ENCODE measurements at places on chromosomes 6 and 20. TPM values are rescaled to one million over a fixed set of nuclear protein-coding genes. Genes with fewer than 3 reads are reported as not detected.
A peak's percentile ranks its signal among the peaks of the same experiment; 100 is the strongest.

The LBP gene
- polyA plus RNA-seq = not detected

The FAM162B gene
- polyA plus RNA-seq = not detected

The BCKDHB gene
- polyA plus RNA-seq = 28.0 TPM

The OLIG3 gene
- polyA plus RNA-seq = not detected

The CST2 gene
- polyA plus RNA-seq = not detected

DNA sequence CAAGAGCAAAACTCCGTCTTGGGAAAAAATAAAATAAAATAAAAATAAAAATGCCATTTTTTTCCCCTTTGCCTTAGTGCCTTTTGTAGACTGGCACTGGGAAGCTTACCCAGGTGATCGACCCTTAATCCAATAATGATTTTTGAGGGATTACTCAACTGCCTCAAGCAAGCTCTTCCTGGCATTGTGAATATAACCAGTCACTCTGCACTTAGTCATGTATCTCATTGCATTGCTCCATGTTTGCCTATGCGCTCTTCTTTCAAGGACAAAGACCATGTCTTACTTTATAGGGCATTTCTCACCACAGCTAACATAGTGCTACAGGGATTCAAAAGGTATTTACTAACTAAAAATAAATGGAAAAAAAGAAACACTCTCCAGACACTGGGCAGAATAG lies 13.0 kb downstream of the GFOD1 start:
- H3K27me3 ChIP-seq = peaks cover 2% of the 10 kb centered on the region
- H3K4me1 ChIP-seq = no peaks in the 10 kb centered on the region
- H3K36me3 ChIP-seq = no peaks in the 10 kb centered on the region

GRCh38 chr6:90859612-90860011 lies 272.7 kb upstream of the MAP3K7 start:
- H3K4me3 ChIP-seq = no peak overlapping the region
- H3K27ac ChIP-seq = no peak overlapping the region
- H3K27me3 ChIP-seq = no peaks in the 10 kb centered on the region
- no peak for DNase-seq
- no peaks in the 10 kb centered on the region for H3K4me1 ChIP-seq

GRCh38 chr6:163408352-163408991 lies 6.0 kb upstream of the QKI start:
- no peaks in the 10 kb centered on the region for H3K27me3 ChIP-seq
- no peaks in the 10 kb centered on the region for H3K36me3 ChIP-seq
- peaks cover 16% of the 10 kb centered on the region for H3K4me1 ChIP-seq
- H3K27ac ChIP-seq = no peak overlapping the region

- H3K4me3 ChIP-seq = no peak overlapping the region
- no peak overlapping the region for H3K27ac ChIP-seq
- no peak for DNase-seq
- H3K4me1 ChIP-seq = no peaks in the 10 kb centered on the region
- H3K27me3 ChIP-seq = no peaks in the 10 kb centered on the region
These were observed 38.7 kb downstream of the RGS17 start for GRCh38 chr6:153092082-153093013.

GRCh38 chr6:166106076-166106686 lies 61.5 kb downstream of the TBXT start:
- H3K27ac ChIP-seq = no peak overlapping the region
- H3K4me3 ChIP-seq = no peak overlapping the region
- H3K36me3 ChIP-seq = no peaks in the 10 kb centered on the region
- DNase-seq = peak; percentile 15

DNA sequence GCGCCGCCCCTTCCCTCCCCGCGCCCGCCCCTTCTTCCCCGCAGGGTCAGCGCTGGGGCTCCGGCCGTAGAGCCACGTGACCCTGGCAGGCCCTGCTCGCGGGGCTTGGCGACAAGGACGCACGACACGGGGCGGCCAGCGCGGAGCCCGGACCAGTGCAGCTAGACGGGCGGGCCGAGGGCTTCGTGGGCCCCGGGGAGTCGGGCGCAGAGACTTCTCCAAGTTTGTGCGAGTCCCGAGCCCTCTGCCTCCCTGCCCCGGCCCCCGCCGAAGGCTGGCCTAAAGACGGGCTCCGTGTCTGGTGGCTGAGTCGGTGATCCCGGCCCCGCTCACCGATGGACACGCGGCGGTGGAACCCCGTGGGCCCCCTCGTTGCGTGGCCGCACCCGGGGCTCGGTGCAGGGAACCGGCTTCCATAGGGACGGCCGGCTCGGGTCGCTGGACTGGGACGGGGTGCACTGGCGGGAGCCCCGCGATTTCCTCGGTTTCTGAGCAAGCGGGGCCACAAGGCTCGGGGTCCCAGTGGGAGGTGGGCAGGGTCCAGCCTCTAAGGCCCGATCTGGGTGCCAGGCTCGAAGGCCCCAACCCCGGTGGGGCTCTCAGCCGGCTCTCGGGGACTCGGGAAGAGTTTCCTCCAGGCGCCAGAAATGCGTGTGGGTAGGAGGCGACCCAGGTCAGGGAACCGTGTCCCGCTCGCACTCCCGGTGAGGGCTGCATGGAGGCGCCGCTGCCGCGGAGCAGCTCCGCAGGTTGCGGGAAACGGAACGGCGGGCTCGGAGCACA lies 452 bp upstream of the GATA5 start:
- H3K4me1 ChIP-seq = no peaks in the 10 kb centered on the region
- no peak overlapping the region for H3K4me3 ChIP-seq
- H3K27ac ChIP-seq = no peak overlapping the region
- DNase-seq = no peak
- H3K27me3 ChIP-seq = no peaks in the 10 kb centered on the region

DNA sequence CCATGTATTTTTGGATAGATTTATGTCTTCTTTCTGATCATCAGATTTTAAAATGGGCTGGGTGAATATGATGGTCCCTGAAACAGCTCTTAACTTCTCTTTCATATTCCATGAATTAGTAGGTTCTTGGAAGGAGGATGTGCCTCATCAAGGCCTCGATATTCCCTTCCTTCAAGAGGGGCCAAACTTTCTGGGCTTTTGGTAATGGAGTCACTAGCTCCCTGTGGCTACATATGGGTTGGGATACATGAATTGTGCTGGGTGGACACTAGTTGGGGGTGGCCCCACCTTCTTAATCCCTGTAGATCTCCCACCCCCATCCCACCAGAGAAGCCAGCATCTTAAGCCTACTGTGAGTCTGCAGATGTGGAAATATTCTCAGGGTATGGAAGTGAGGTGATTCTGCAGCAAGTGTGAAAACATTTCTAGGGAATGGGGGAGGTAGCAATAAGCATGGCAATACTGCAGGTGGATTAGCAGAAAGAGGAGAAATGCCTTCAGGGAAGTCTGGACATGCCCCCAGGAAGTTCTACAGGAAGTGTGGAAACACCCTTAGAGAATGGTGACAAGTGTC lies 2.2 kb downstream of the TP53INP2 start:
- no peak for DNase-seq
- peaks cover 22% of the 10 kb centered on the region for H3K4me1 ChIP-seq
- H3K27ac ChIP-seq = no peak overlapping the region
- no peaks in the 10 kb centered on the region for H3K27me3 ChIP-seq
- no peak overlapping the region for H3K4me3 ChIP-seq

- H3K4me3 ChIP-seq = peak overlapping the region; percentile 64
- no peak overlapping the region for H3K27ac ChIP-seq
- no peaks in the 10 kb centered on the region for H3K36me3 ChIP-seq
- peak; percentile 41 for DNase-seq
These were observed 12.7 kb upstream of the IFNGR1 start for GRCh38 chr6:137231895-137232294.

DNA sequence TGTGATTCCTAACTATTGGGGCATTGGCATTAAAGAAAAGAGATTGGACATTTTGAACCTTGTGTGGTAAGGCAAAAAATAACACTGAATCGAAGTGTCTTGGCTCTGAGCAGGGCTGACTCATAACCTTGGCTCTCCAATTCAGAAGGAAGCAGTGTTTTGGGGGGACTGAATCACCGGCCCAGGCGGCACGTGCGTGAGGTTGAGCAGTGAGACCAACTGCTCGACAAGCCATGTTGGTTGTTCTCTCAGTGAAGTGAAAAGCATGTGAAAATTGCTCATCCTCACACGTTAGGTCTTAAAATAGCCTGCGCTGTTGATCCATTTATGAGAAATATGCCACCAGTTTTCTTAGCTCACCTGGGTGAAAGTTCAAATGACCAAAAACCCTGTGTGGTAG lies 137.8 kb upstream of the SPACA1 start:
- H3K4me3 ChIP-seq = no peak overlapping the region
- DNase-seq = no peak
- no peak overlapping the region for H3K27ac ChIP-seq
- H3K4me1 ChIP-seq = peaks cover 4% of the 10 kb centered on the region

- DNase-seq = no peak
- no peaks in the 10 kb centered on the region for H3K4me1 ChIP-seq
- H3K27me3 ChIP-seq = peaks cover 3% of the 10 kb centered on the region
- H3K27ac ChIP-seq = no peak overlapping the region
- no peak overlapping the region for H3K4me3 ChIP-seq
- no peaks in the 10 kb centered on the region for H3K36me3 ChIP-seq
These were observed 7.3 kb upstream of the KCNG1 start for GRCh38 chr20:51029963-51030920.

DNA sequence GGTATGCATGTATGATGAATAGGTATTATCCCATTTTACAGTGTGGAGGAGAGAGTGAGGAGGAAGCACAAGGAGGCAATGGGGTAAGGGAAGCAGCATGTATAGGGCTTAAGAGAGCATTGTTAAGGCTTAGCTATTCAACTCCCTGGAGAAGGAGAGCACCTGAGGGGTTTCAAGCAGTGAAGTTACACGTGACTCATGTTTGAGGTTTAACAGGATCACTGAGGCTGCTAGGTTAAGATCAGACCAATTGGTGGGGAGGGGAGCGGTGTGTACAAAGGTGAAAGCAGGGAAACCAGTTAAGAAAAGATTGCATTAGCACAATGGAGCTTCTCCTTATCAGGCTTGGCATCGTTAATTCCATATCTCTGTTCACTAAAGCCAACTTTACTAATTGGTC lies 64.4 kb upstream of the NHSL1 start:
- DNase-seq = no peak
- H3K36me3 ChIP-seq = no peaks in the 10 kb centered on the region
- no peak overlapping the region for H3K27ac ChIP-seq

- no peak overlapping the region for H3K4me3 ChIP-seq
- DNase-seq = peak; percentile 75
- H3K36me3 ChIP-seq = no peaks in the 10 kb centered on the region
- no peak overlapping the region for H3K27ac ChIP-seq
- no peaks in the 10 kb centered on the region for H3K27me3 ChIP-seq
These were observed 43.6 kb downstream of the MDGA1 start for GRCh38 chr6:37653933-37654565.

DNA sequence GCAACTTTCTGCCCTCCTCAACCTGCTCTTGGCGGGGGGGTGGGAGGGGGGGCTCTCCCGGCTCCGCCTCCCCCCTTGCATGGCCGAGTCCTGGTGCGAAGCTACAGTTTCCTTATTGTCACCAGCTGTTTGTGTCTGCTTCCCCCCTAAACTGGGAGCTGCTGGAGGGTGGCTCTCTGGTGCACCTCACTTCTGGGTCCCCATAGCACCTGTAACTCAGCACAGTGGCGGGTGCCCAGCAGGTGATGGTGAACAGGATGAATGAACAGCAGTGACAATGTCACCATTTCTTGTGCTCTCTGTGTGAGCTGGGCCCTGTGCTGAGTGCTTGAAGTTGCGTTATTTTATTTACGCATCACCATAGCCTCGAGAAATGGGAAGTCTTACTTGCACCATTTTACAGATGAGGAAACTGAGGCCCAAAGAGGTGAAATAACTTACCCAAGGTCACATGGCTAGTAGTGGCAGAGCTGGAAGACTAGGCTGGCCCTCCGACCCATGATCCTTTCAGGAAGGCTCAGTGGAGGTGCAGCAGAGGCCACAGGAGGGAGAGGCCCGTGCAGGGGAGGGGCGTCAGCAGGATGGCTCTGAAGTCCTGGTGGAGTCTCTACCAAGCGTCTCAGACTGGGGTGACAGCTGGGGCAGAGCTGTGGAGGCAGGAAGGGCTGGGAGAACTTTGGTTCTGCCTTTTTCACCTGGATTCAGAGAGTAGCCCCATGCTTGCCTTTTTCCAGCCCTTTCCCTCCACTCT lies 41.8 kb downstream of the SRC start:
- no peak for DNase-seq
- H3K36me3 ChIP-seq = no peaks in the 10 kb centered on the region
- H3K27ac ChIP-seq = no peak overlapping the region
- H3K27me3 ChIP-seq = no peaks in the 10 kb centered on the region

DNA sequence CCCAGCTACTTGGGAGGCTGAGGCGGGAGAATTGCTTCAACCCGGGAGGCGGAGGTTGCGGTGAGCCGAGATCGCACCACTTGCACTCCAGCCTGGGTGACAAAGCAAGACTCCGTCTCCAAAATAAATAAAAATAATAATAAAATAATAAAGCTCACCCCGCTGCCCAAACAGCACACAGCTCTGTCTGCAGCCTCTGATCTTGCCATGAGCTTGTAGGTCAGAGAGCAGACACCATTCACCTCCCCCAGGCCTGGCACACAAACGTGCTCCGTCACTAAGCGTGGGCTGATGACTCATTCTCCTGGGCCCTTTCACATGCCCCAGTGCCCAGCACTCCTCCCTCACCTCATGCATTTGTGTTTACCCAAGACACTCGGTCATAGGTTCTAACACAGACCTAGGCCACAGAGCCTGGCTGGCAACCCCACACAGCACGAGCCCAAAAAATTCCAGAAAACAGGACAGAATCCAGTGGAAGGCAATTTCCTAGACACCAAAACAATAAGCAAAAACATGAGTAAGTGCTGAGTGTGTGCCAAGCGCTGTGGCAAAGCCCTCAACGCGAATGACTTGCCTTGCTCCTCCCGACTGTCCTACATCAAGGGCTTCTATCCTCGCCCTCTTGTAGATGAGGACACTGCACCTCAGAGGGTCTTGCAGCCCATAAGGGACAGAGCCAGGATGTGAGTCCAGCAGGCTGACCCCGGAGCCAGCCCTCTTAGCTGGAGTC lies 18.0 kb downstream of the ATP9A start:
- DNase-seq = no peak
- no peaks in the 10 kb centered on the region for H3K4me1 ChIP-seq
- H3K36me3 ChIP-seq = no peaks in the 10 kb centered on the region
- H3K4me3 ChIP-seq = no peak overlapping the region

DNA sequence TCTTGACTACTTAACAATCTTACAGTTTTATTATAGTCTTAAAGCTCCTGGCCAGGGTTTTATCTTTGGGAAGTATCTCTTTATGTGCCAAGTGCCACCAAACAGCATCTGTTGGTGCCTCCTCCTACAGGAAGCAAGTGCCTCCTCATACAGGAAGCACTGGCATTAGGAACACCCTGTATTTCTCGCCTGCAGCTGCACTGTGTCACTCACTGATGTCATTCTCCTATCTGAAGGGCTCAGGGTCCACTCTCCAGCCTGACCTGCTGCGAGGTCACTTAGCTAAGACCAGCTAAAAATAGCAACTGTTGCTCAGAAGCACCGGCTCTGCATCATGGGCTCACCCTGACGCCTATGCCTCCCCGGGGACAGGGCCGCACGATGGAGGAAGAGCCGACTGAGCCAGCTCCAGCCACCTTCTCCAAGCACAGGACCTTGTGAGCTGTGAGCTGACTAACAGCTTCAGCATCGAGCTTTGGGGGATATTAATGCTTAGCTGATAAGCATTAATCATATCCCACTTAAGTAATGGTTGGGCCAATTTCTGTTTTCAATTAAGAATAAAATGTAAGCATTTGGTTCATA lies 66.3 kb upstream of the CD93 start:
- H3K36me3 ChIP-seq = no peaks in the 10 kb centered on the region
- H3K4me1 ChIP-seq = no peaks in the 10 kb centered on the region
- no peaks in the 10 kb centered on the region for H3K27me3 ChIP-seq
- no peak for DNase-seq
- no peak overlapping the region for H3K27ac ChIP-seq

- H3K27me3 ChIP-seq = no peaks in the 10 kb centered on the region
- no peaks in the 10 kb centered on the region for H3K4me1 ChIP-seq
- no peak overlapping the region for H3K4me3 ChIP-seq
- no peaks in the 10 kb centered on the region for H3K36me3 ChIP-seq
These were observed 90.9 kb upstream of the LGSN start for GRCh38 chr6:63410435-63411426.

Data from CD4-positive, CD25-positive, alpha-beta regulatory T cell (primary cell).